ENCODE measurements at places on chromosomes 7 and 10.

DNA sequence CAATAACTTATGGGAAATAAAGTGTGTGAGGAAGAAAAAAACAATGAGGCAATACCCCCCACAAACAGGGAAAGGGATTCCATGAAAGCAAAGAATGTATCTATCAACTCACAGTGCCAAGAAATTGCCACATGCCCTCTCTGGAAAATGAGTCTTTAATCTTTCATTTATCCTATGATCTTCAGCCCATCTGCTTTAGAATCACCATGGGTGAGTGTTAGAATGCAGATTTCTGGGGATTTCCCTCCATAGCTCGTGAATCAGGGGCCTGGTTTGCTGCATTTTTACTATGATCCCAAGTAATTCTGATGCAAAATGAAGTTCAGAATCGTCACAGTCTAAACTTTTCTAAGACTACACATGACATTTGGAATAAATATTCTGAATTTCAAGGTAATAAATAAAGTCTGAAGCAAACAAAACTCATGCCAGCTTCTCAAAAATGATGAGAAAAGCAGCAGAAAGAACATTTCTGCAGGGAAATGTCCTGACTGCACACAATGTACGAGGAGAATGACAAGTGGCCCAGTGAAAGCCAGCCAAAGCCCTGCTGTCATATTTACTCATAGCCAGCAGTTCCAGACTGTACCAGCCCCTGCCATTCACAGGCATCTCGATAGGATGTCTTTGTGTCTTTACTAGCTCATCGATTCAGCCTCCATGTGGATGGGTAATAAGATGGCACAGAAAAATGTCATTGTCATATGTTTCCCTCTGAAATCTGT lies 167.1 kb downstream of the ELMO1 start:
- DNase-seq, result no peak

- no peak for DNase-seq
These were observed 85.6 kb downstream of the HECW1 start for GRCh38 chr7:43198016-43198415.

DNA sequence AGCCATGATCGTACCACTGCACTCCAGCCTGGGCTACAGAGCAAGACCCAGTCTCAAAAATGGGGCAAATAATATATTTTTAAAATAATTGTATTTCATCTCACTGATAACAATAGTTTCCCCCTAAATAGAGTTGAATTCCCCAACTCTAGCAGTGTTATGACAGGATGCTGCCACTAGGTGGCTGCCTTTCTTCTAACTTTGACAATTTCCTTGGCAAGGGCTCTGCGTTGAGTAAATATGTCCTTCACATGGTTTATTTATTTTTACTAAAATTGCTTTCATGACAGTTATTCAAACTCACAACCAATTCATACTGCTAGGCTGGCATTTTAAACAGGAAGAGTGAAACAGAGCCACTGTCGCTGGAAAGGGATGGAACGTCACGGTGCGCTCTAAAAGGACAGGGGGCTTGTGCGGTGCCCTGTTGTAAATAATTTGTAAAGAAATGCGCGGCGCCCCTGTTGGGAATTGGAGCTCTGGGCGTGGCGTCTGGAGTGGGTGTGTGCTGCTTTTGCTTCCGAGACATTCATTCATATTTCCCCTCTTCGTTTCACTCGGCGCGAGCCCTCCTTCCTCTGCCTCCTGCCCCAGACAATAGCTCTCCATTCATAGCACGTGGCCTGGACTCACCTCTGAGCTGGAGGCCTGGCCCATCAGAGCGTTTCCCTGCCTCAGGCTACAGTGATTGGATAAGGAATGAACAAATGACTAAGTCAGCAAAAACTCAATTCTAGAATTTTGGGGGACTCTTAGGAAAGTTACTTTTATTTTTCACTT lies 20.5 kb upstream of the PITRM1 start:
- DNase-seq, result no peak

- DNase-seq, result no peak
These were observed 453 bp downstream of the URGCP start for GRCh38 chr7:43905956-43906330.

All from coronary artery (tissue), 2 donors.